ENCODE measurements at places on chromosomes 11 and 22. TPM values are rescaled to one million over a fixed set of nuclear protein-coding genes. Genes with fewer than 3 reads are reported as not detected.

The CABP7 gene
- not detected for total RNA-seq

The PLAAT5 gene
- total RNA-seq, result not detected

The SCGB2A2 gene
- not detected for total RNA-seq

The GRAP2 gene
- total RNA-seq, result 0.02 TPM

The CDC42BPG gene
- total RNA-seq, result not detected

The CHADL gene
- total RNA-seq, result 0.15 TPM

GRCh38 chr11:110791621-110792020, 79.4 kb upstream of the ARHGAP20 start:
- DNase-seq, result no peak

DNA sequence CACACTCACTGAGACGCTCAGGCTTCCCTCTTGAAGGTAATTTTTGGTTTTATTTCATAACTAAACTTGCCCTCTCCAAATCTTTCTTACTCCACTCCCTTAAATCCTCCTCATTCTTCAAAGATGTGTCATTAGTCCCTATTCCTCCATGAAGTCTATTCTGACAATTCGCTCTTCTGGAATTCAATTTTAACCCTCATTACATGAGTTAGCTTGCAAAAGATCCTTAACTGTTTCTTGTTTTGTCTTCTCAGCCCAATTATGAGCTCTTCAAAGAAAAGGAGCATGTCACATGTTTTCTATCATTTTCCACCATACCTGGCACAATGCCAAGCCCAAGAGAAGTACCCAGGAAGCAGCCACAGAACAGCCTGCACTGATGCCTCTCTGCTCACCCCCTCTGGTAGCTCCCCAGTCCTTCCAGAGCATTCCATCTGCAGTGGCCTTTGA, 13.0 kb downstream of the GALNT18 start:
- no peak for DNase-seq

DNA sequence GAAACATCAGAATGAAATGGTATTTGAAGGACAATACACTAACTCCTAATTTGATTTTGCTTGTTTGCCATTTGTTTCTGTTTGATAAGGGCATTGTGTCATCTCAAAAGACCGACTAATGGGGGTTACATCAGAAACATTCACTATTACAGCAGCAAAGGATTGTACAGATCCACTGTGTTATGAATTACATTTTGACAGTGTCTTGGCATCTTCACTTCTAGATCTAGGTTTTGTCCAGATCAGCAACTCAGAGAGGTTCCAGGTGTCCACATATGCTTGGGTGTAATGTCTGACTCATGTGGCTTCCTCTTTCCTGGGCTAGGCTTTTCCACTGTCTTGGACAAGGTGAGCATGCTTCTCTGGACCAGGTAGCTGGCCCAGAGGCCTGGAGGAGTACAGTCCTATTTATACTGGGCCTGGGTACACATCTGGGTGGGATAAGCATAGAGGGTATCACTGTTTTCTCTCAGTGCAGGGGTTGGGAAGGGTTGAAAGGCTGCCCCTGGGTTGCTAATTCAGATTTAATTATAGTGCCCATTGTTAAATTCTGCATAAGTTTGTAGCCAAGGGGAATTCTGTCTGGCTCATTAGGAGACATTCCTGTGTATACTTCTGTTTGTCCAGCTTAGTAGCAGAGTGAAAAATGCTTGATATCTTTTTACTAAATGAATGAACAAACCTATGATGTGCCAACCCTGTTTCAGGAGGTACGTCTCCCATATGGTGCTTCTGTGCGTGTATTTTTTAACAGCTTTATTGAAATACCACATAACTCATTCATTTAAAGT, 23.8 kb downstream of the DDI1 start:
- DNase-seq, result no peak

- DNase-seq, result no peak
These were observed 77.2 kb downstream of the SIK3 start for GRCh38 chr11:117020869-117021564.

GRCh38 chr11:30583476-30584280, 2.5 kb downstream of the MPPED2 start:
- DNase-seq, result no peak

- DNase-seq, result no peak
These were observed 57.5 kb upstream of the ANO1 start for GRCh38 chr11:70020336-70021214.

DNA sequence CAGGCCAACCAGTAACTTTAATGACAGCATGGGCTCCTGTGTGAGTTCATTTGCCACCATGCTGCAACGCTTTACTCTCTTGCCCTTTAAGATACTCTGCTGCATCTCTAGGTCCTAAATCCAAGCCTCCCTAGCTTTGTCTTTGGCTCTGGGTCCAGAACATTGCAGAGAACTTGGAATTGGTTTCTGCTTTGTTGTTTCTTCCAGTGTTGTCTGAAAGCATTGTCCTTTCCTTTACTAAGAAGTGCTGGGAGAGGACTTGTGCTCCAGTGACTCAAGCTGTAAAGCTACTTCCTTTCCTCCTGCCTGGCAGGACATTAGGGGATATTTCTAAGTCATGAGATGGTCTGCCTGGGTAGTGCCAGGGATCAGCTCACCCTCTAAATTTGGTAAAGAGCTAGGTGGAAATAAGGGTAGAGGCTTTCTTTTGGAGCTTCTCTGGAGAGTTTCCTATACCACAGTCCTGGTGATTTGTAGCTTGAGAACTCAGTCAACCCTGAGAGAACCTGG, 202.5 kb upstream of the CADM1 start:
- DNase-seq, result no peak

DNA sequence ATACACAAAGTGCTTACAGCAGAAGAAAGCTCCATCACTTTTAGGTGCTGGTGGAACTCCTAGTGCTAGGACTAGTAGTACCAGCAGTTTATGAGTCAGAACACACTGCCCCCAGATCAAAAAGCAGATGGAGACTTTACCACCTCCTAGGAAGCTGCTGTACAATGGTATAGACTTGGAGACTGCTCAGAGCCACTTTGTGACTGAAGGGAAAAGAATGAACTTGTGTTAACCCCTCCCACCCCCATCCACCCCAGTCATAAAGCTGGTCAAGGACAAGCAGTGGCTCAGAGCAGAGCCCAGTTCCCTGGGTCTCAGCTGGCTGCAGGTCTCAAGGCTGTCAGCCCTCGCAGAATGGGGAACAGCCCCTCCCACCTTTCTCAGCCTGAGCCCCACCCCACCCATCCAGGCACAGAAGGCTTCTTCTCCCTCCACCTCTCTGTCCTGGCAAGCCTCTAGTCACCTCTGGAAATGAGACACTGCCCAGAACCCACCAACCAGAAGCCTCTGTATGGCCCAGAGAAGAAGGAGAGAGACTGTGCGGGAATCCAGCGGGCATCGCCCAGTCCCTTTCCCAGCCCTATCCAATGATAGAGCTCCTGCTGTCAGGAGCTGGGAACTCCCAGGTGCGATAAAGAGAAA, 23.8 kb downstream of the PACSIN2 start:
- no peak for DNase-seq

DNA sequence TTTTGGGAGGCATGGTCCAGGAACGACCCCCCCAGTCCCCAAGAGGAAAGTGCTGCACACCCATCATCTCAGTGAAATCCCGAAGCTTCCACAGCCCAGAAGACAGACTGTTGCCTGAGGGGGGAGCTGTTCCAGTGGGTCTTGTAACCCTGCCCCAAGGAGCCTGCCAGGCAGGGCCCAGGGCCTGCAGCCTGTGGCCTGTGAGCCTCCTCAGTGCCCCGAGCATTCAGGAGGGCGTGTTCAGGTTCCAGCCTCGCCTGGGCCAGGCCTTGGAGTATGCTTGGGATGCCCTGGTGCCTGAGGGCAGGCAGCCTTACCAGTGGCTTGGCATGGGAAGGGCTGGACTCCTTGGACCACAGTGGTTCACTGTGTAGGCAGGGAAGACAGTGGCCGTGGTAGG, 18.0 kb upstream of the CABP2 start:
- DNase-seq, result no peak

DNA sequence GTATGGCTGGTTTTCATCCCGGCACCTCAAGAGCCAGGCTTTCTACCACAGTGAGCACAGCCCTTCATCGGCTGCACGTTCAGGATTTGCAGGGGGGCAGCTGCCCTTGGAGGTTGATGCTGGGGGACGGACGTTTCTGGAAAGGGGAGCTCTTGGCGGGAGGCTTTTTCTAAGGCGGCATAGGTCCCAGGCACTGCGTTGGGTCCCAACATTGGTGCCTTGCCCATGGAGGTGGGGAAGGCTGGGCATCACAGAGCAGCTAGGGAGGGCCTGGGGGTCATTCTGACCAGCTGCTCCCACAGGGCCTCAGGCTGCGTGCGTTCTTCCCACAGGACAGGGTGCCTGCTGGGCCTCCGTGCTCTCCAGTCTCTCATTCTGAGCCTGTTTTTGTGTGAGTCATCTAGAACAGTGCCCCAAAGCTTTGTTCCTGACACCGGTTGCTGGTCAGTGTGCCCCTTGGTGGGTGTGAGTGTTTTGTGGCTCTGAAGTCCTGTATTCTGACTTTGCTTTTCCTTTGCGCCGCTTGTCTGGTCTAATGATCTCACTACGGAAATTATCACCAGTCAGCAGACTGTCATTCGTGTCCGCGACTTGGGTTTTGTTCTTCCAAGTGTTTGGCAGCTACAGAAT, 275.9 kb downstream of the TBC1D22A start:
- no peak for DNase-seq

DNA sequence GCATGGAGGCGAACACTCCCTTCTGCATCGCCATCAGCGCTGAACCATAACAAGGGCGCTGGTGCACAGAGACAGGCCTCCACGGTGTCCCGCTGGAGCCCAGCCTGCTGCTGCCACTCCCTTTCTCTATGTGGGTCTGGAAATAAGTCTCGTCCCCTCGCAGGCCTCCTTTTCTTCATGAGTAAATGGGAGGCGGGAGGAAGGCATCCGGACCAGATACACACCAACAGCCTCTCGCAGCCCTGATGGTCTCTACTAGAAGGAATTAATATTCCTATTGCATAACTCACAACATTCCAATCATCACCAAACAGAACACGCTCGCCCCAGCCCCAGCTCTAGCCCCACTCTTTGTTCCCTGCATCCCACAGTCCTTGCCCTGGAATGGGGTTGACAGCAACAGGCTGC, 14.9 kb downstream of the RASD2 start:
- DNase-seq, result no peak

DNA sequence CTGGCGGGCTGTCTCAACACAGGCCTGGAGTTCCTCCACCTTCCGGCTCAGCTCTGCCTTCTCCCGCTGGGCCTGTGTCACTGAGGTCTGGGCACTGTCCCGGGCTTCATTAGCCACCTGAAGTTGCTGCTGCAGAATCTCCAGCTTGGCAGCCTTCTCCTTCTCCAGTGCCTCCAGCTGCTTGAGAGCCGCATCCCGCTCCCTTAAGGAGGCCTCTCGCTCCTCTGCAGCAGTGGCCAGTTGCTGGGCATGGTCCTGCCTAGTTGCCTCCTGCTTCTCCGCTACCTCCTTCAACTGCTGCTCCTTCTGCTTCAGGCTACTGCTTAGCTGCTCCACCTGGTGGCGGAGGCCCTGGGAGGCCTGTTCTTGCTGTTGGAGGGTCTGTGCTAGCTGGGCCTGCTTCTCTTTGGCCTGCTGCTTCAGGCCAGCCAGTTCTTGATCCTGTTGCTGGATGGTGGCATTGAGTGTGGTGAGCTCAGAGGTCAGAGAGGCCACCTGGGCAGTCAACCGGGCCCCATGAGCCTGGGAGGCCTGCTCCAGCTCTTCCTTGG, 16.9 kb downstream of the IL18BP start:
- DNase-seq, result no peak

DNA sequence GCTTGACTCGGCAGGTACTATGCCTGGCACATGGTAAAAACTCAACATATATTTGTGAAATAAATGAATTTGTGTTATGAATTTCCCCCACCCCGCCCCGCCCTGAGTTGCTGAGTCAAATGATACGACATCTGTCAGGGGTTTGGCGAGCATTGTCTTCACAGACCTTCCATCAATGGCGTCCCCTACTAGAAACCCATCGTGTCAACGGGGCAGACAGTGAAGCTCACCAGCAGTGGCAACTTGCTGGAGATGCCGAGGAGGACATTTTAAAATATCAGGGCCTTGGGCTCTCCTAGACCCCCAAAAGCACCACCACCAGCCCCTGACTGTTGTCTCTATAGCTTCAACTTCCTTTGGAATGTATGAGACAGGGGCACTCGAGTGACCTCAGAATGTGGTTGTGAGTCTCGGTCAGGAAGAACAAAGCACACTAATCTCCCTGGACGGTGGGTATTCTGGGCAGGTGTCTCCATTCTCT, 761 bp upstream of the NXF1 start:
- DNase-seq, result no peak

DNA sequence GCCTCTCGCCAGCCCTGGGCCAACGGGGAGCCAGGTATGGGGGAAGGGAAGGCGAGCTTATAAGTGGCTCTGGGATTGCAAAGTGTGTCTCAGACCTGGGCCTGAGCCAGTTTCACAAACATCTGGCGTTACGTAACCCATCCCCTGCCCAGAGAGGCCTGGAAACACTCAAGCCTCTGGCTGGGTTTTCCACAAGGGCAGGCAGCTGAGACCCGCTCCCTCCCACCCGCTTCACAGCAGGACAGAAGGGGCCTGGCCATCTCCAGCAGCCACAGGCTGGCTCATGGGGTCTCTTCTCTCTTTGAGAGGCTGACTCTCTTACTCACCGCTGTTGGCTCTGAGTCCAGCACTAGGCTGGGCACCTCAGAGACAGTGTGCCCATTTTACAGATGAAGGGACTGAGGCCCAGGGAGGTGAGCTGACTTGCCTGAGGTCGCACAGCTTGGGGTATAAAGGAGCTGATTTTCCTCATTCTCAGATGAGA, 44.5 kb downstream of the TRIOBP start:
- DNase-seq, result no peak

DNA sequence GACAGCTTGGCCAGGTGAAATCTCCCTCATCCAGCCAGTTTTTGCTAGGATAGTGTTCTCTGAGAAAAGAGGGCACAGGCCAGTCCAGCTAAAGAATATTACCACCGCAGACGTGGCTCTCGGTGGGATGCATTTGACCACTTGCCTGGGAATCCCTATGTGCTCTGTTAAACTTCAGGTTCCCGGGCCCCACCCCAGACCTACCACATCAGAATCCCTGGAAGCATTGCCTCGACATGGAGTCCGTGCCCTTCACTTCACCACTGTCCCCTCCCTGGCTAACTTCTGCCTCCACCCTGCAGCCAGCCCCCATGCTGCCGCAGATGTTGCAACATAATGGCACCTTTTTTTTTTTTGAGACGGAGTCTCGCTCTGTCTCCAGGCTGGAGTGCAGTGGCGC, 56.9 kb upstream of the EMID1 start:
- DNase-seq, result no peak

DNA sequence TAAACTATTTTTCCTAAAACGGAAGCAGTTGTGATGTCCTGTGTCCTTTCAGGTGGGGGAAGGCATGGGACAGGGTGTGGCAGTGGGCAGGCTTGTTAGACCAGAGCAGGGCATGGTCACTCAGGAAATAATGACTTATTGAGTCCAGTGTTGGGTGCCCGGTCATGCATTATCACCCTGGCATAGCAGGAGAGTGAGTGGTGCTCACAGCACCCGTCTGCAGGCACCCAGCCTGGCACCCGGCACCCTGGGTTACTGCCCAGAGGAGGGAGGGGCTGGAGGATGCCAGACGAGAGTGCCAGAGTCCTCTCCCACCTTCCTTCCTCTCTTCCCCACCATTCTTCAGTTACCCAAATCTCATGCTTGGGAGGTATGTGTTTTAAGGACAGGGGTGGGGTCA, 59.1 kb downstream of the ST3GAL4 start:
- DNase-seq, result no peak
